ENCODE measurements at places on chromosomes 7 and 10.

DNA sequence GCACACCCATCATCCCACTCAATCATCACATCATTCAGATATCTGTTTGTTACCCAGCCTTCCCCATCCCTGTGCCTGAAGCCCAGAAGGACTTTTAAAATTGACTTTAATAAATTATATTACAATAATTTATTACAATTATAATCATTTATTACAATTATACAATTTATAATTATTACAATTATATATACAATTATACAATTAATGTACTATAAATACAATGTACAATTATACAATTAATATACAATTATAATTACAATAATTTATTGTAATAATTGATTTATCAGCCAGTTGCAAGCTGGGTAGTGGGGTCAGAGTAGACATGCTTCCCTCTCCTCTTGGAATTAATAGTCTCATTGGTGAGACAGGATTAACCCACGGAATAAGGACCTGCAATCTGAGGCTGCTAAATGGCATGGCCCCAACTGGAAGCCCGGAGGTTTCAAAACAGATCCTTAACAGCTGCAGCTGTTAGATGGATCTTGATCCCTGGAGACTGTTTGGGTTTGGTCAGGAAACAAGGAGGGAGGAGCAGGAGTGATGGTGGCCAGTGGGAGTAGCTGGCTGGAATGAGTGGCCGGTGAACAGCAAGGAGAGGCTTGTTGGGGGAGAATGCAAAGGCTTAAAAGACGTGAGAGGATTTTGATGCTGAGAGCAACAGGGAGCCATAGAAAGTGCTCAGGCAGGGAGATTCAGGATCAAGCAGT, 402.8 kb upstream of the PODXL start:
- no peak for DNase-seq

DNA sequence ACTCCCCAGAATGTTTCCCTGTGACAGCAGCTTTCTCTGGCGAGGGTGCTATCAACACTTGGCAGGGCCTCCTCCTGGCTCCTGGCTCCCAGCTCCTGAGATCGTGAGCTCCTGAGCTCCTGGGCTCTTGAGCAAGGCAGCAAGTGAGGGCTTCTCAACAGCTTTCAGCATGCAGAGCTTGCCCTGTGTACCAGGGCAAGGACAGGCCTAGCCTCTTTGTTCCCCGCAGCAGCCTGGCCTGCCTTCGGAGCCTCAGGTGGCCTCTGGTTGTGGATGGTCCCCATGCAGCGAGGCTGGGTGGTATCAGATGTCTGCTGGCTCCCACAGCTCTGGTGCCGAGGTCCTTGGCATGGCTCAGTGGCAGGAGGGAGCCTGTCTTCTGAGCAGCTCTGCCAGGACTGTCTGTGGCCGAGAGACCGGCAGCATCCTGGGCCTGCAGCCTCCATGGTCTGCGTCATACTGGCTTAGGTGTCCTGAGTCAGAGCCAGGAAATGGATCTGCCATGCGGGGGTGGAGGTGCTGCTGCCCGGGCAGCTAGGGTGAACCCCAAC, 44.2 kb downstream of the ZMIZ1 start:
- DNase-seq = no peak

DNA sequence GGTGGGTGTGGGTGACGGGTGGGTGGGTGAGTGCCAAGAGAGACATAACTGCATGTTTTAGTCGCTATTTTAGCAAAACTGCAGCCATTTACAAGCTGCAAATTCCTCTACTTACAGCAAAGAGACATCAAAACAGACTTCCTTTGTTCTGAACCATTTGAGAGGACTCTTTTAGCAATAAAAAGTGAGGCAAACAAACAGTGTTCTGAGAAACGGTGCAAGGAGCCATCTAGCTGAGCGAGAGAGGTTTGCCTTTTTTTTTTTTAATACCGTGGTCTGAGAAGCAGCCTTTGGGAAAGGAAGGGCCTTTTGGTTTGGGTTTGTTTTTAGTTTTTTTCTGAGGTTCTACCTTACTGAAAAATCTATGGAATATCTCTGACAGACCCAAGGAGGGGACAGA, 62.9 kb downstream of the SCRN1 start:
- no peak for DNase-seq

GRCh38 chr7:5177060-5177459, 13.0 kb upstream of the WIPI2 start:
- DNase-seq = no peak

Data from BJ (cell line).